ENCODE measurements at places on chromosomes 13 and 19.

DNA sequence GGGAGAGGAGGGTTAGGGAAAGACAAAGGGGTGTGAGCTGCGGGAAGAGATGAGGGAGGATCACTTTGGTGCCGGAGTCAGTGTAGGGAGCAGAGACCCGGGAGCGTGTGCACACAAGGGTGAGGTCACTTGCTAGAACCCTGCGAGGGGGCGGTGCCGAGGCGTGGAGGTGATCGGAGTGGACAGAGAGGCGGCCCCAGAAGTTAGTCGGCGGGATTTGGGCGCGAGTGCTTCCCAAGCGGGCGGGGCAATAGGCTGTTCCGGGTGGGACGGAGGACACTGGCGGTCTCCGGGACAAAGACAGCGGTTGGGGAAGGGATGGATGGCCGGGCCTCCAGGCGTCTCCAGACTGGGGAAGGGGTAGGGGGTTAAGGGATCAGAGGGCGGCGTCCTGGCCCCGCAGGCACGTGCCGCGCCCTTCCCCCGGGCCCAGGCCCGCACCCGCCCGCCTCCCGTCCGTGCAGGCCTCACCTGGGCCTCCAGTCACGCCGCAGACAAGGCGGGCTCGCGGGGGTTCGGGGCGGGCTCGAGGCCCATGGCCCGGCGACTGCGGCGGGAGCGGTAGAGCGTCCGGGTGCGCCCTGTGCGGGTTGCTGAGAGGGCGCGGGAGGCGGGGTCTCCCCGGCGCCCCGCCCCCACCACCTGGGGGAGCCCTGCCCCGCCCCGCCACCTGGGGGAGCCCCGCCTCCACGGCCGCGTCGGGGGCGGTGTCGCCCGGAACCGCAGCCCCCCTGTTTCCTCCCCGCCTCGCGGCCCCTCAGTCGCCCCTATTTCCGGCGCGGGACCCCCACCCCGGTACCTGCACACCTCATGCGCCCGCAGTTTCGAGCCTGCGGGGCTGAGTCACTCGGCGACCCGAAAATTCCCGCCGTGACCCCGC lies at the start of gene LPAR2:
Gene LPAR2, minus strand, starts transcription at position 600 of the 880 bp plus-strand sequence. CDS start 945 bp downstream, outside the sequence.
- DNase-seq: peak; percentile 76

- DNase-seq: no peak
Measured at GRCh38 chr13:113962975-113963374, 10.9 kb downstream of the C13orf46 start.

GRCh38 chr13:107788464-107789165 lies 426.7 kb downstream of the LIG4 start:
- DNase-seq: no peak

GRCh38 chr13:112846411-112847115 lies 122.5 kb upstream of the MCF2L start:
- DNase-seq: no peak

- DNase-seq: no peak
Measured at GRCh38 chr19:31402529-31403316, 53.5 kb upstream of the TSHZ3 start.

DNA sequence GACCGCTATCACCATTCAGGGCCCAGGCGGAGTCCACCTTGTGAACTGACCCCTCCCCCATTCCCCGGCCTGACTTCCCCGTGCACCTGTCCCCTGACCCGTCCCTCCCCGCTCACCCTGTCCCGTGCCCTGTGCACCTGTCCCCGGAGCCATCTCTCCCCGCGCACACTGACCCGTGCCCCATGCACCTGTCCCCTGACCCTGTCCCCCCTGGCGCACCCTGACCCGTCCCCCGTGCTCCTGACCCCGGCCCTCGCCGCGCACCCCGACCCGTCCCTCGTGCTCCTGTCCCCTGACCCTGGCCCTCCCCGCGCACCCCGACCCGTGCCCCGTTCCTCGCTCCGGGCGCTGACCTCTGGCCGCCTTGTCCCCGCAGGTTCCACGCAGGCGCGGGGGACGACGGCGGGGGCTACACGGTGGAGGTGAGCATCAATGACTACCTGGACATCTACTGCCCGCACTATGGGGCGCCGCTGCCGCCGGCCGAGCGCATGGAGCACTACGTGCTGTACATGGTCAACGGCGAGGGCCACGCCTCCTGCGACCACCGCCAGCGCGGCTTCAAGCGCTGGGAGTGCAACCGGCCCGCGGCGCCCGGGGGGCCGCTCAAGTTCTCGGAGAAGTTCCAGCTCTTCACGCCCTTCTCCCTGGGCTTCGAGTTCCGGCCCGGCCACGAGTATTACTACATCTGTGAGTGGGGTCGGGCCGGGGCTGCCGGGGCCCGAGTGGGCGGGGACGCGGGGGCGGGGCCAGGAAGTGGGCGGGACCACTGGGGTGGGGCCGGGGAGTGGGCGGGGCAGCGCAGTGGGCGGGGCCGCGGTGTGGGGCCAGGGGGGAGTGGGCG lies 9.7 kb downstream of the EFNA2 start:
- peak; percentile 37 for DNase-seq

- no peak for DNase-seq
Measured at GRCh38 chr13:46372071-46372470, 15.0 kb downstream of the RUBCNL start.

DNA sequence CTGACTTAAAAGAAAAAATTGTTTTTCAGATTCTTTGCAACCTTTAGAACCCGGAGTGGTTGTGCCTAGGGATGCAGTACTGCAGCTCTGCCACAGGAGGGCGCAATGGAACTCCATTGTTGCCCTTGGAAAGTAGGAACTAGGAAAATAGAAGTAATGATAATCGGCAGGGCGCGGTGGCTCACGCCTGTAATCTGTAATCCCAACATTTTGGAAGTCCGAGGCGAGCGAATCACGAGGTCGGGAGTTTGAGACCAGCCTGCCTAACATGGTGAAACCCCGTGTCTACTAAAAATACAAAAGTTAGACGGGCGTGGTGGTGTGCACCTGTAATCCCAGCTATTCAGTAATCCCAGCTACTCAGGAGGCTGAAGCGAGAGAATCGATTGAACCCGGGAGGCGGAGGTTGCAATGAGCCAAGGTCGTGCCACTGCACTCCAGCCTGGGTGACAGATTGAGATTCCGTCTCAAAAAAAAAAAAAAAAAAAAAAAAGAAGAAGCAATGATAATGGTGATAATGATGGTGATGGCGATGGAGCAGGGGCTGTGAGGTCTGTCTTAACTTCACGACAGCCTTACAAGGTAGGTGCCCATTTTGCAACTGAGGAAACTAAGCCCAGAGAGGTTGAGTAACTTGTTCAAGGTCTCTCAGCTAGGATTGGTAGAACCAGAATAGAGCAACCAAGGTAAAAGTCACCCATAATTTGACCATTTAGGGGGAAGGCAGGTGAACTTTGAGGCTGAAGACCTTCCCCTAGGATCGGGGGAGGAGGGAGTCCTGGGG lies 5.5 kb upstream of the ADAMTS10 start:
- peak; percentile 59 for DNase-seq

DNA sequence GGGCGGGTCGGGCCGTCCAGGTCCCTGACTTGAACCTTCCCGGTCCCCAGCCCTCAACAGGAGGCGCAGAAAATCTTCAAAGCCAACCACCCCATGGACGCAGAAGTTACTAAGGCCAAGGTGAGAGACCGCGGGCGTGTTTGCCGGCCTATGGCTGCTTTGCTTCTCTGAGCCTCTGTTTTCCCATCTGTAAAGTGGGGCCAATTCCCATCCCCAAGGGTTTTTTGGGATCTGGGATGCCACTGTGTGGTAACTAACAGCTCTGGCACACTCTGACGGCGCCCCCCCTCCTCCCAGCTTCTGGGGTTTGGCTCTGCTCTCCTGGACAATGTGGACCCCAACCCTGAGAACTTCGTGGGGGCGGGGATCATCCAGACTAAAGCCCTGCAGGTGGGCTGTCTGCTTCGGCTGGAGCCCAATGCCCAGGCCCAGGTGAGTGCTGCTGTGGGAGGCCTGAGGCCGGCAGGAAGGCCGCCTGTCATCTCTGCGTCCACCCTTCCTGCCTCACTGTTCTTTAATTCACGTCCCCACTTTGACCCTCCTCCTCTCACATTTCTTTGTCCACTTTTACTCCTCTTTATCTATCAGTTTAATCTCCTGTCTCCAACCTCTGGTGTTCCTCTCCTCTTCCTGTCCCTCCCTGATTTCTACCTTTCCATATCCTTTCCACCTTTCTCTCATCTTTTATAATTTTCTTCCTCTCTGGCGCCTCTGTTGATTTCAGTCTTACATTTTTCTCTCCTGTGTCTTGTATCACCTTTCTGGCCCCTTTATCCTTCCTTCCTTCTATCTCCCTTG lies 7.1 kb downstream of the FUZ start:
- no peak for DNase-seq

DNA sequence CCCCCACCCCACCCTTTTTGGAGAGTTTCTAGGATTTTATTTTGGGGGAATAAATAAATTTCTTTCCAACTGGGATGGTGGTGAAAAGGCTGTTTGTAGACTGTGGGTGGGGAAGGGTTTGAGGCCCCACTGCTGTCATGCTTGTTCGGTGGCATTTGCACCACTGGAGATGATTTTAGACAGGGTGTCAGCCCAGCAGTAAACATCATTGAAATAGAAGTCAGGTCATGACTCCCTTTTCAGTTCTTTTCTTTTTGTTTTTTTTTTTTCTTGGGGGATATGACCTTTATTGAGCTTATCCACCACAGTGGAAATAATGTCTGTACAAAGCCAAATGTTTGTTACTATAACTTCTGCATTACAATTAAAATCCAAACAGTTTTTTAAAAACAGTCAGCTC lies 14.1 kb downstream of the UBAC2 start:
- no peak for DNase-seq

DNA sequence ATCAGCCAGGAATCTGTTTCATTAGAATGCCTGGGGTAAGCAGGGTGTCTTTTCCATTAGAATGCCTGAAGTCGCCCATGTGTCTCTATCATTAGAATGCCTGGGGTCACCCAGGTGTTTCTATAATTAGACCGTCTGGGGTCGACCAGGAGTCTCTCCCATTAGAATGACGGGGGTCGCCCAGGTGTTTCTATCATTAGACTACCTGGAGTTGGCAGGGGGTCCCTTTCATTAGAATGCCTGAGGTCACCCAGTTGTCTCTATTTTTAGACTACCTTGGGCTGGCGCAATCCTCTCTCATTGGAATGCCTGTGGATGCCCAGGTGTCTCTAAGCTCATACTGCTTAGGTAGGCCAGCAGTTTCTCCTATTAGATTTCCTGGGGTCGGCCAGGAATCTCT lies 1447.6 kb downstream of the UQCRFS1 start:
- no peak for DNase-seq

DNA sequence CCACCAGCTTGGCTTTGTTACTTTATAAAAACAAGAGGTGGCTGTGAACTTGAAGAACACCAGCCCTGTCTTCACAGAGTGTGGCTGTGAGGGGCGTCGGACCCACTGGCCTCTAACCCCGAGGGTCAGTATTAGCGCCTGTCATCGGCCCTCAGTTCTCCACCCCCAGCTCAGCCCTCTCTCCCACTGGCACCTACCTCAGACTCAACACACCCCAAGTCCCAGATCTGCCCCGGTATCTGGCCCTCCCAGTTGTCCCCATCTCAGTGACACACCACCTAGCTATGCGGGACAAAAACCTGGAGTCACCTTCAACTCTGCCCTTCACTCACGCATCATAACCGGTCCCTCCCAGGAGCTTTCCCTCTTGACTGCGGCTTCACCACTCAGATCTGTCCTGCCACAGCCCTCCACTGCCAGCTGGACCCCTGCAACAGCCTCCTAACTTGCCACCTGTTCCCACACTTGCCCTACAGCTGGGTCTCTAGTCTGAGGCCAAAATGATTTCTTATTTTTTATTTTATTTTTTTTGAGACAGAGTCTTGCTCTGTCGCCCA lies 45.4 kb downstream of the PEPD start:
- DNase-seq: no peak

DNA sequence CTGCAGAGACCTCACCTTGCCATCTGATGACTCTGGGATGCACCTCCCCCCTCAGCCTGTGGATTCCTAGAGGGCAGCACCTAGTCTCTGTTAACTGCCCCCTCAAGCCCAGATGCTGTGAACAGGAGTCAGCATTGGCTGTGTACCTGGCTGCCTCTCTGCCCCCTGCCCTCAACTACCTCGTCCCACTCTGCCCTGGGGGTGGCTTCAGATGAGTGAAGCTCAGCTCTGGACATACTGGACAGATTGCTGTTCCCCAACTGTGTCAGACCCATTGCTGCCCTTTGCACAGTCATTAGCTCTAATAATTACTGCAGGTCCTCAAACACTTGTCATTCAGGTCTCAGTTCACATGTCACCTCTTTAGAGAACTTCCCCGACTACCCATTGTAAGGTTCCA lies 182.1 kb upstream of the TSHZ3 start:
- no peak for DNase-seq

GRCh38 chr13:30639671-30640070 lies 22.0 kb downstream of the USPL1 start:
- no peak for DNase-seq

DNA sequence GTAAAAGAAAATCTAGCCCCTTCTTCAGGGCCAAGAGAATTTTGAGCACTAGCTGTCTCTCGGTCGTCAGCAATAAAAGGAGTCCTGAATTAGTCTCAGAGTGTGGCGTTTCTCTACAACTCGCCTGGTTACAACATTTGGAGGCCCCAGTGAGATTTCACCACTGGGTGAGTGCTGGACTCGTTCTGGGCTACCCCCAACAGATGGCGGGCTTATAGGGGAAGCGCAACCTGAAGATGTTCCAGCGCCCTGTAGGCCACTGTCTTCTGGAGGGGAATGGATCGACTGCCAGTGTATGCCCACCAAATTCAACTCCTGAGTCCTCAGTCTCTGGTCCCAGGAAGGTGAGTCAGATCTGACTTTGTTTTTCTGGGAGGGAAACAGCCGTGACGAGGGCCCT lies 11.7 kb upstream of the ZNF181 start:
- DNase-seq: no peak

GRCh38 chr13:19581675-19582074 lies 20.3 kb upstream of the TPTE2 start:
- no peak for DNase-seq

- no peak for DNase-seq
Measured at GRCh38 chr19:11046605-11047354, 42.5 kb upstream of the LDLR start.

DNA sequence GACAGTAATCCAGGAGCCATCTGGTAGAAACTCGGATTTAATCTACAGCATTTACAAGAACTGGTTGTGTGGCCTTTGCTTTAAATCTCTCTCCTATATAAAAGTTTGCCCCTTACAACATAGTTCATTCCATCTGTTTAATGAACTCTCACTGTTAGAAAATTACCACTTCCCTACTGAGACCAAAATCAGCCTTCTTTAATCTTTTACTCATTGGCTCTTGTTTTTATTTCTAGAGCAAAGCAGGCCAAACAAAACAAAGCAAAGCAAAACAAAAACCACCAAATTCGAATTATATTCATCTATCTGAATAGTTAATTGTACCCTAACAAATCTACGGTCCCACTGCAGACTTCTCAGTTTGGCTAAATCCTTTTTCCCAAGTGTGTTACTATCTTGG lies 127.0 kb downstream of the UGGT2 start:
- no peak for DNase-seq

Data from T-cell (primary cell).